Foreskin keratinocyte (primary cell): ENCODE measurements at places on chromosomes 7 and 10.

- no peak for DNase-seq
These were observed 253.3 kb downstream of the SEMA3A start for GRCh38 chr7:83941300-83941699.

DNA sequence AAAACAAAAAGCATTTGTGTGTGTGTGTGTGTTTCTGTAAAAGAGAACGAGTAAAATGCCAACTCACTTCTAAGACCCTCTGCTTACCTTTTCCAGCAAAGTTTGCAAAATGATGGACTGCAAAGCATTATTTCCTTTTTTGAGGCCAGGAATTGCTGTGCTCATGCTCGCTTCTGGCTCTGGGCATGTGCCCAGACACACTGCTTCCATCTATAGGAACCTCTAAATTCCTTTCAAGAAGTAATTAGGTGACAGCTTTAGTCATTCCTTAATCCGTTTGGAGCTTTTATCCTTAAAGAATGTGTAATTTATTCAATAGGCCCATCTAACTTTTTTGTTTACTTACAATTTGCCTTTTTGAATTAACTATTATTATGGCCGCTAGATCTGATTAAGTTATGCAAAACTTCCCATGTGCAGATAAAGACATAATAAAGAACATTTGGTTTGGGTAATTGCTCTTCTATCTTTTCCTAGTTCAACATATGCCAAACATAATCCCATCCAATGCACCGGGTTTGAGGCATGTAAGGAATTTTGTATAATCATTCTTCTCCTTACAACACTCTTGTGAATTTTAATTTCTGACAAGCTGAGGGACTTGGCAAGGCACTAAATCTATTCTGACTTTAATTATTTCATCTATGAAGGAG, 34.7 kb downstream of the A1CF start:
- DNase-seq, result no peak

DNA sequence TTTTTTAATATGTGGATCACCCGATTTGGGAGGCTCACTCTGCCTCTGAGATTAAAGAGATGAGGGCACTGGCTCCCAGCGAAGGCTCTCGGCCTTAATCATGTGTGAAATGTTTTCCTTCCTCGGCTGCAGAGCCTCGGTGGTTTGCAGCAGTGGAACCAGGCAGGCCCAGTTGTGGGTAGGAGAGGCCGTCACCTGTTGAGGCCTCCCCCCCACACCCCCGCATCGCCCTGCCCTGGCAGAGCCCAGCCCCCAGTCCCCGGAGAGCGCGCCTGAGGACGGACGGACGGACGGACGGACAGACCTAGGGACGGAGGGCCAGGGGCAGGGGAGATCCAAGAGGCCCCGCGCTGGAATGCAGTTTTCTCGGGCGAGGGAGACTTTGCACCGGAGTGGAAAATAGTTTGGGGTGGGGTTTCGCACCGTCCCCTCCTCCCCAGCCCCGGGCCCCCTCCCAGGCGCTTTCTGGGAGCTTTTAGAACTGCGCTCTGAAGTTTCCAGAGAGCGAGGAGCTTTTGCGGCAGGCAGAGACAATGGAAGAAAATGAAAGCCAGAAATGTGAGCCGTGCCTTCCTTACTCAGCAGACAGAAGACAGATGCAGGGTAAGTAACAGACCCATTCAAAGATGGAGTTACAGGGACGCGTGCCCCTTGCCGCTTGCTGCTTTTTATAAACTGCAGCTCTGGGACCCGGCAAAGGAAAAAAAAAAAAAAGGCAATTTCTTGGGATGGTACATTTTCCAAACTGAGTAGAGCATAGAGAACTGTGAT, at the start of gene KIAA1217:
TSS of gene KIAA1217 (plus strand) at position 478 of the 771 bp plus-strand sequence. CDS start at position 534, 56 bp downstream.
- DNase-seq, result no peak

DNA sequence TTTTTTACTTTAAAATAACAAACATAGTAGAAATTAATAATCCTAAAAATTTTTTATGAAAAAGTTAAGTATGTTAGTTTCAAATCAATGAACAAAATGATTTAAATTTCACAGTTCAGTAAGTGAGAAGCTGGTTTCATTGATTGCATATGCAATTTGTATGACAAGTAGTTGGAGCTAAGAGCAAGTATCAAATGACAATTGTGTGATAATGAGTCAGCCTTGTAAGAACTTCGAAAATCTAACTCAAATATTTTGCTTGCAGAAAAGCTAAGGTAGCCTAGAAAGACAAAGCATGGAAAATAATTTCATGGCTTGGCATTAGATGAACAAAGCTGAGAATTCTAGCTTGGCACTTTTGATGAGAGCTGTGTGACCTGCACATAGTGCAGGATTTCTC, 111.5 kb downstream of the HDAC9 start:
- no peak for DNase-seq

DNA sequence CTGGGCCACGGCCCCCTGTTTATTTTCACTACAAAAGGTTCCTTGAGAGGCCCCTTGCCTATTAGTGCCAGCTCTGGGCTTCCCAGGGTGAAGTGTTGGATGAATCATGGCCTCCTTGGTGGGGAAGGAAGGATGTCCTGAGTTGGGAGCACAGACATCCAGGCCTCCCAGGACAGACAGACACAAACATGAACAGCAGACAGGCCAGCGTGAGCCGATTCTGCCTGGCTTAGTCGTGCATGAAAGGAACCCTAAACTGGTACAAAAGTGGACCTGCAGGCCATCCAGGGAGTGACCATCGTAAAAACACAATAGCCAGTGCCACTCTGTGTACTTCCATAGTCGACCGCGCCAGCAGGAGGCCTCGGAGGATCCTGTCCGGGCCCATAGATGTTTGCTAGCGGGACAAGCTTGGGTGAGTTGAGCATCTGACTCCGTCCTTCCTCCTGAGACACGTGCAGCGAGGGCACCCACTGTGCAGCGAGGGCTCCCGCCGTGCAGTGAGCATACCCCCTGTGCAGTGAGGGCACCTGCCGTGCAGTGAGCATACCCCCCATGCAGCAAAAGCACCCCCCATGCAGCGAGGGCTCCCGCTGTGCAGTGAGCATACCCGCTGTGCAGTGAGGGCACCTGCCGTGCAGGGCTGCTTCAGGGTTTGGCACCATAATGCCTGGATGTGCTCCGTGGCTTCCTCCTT, 51.3 kb upstream of the PRKAR1B start:
- no peak for DNase-seq

- no peak for DNase-seq
These were observed 96.9 kb downstream of the SORBS1 start for GRCh38 chr10:95464280-95464679.

GRCh38 chr7:67484244-67484751, 487.7 kb downstream of the TYW1 start:
- no peak for DNase-seq

GRCh38 chr7:52705768-52706167, 329.7 kb upstream of the POM121L12 start:
- DNase-seq, result peak; percentile 45
